ENCODE measurements at places on chromosomes 12 and 14.

- DNase-seq = no peak
Measured at GRCh38 chr12:68890701-68891113, 42.3 kb downstream of the CPM start.

DNA sequence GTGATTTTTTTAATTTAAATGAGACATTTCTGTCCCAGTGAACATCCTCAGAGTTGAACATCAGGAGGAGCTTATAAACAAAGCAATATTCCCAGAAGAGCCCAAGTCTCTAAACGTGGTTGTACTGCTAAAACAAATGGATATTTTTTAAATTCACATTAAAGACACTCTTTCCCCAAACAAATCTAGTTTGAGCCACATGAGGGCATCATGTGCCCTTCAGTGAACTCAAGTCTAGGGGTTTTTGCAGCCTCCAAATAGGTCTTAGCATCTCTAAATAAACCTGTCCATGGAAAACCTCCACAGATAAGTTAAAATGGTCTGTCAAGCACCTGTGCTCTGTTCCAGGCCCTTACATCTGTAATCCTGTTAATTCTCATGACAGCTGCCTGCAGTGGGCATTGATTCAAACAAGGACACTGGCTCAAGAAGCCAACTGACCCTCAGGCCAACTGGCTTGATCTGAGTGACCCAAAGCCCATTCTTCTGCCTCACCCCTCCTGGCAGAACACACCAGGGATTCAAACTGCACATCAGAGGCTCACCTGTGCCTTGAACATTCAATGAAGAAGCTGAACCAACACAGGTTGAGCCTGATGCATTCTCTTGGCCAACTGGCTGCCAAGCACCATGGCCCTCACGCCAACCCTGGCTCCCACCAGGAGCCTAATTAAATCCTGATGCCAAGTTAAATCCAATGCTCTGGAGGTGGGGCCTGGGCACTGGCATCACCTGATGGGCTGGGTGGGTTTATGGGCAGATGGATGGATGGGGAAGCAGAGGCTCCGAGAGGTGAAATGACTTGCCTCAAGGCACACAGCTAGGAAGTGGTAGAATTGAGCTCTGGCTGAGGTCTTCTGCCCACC is 8.6 kb downstream of the ISCU start:
- no peak for DNase-seq

GRCh38 chr12:129379076-129379804 is 524.6 kb downstream of the TMEM132D start:
- DNase-seq = no peak

DNA sequence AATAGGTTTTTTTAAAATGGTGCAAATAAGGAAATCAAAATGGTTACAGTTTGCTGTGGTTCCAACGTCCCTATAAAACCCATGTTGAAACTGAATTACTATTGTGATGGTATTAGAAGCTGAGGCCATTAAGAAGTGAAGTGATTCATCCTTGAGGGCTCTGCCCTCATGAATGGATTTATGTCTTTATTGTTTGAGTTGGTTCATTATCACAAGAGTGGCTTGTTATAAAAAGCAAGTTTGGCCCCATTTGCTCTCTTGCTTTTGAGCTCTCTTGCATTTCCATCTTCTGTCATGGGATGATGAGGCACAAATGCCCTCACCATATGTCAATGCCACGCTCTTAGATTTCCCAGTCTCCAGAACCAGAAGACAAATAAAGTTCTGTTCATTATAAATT is 62.3 kb downstream of the PRKD1 start:
- DNase-seq = no peak

- no peak for DNase-seq
Measured at GRCh38 chr14:68361231-68361630, 431.6 kb downstream of the ZFP36L1 start.

- DNase-seq = no peak
Measured at GRCh38 chr12:8556531-8557097, 15.9 kb upstream of the CLEC4E start.

GRCh38 chr12:2334271-2334670 is 281.5 kb downstream of the CACNA1C start:
- DNase-seq = no peak
